ENCODE measurements at places on chromosomes 7 and 10. TPM values are rescaled to one million over a fixed set of nuclear protein-coding genes. Genes with fewer than 3 reads are reported as not detected.
A peak's percentile ranks its signal among the peaks of the same experiment; 100 is the strongest.

Gene TMEM229A
- total RNA-seq = not detected

Gene HTR7
- total RNA-seq = 0.20 TPM

Gene SKIDA1
- 2.0 TPM for total RNA-seq

Gene NANOS1
- total RNA-seq = 4.8 TPM

Gene WIPF3
- 4.2 TPM for total RNA-seq

Gene STEAP4
- 45.2 TPM for total RNA-seq

Gene ATOH7
- not detected for total RNA-seq

Gene PHKG1
- 0.39 TPM for total RNA-seq

Gene TMEM178B
- 0.63 TPM for total RNA-seq

Gene GGCT
- 29.3 TPM for total RNA-seq

DNA sequence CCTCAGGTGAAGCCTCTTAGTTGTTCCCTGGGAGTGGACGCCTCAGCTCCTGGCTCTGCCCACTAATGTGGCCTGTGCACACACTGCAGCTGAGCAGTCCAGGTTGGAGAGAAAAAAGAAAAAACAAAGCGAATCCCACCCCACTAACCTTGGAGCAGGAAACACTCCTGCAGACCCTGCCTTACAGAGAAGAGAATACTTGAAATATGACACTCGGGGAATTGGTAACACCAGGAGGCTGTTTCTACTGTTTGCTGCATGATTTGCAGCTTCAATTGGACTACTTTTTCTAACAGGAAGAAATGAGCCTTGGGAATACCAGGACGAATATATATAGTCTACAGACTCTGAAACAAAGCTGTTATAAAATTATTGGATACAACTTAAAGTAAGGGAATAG lies 22.2 kb downstream of the CDHR3 start:
- no peak overlapping the region for H3K27ac ChIP-seq
- DNase-seq = no peak
- H3K27me3 ChIP-seq = no peaks in the 10 kb centered on the region
- H3K4me1 ChIP-seq = no peaks in the 10 kb centered on the region
- H3K4me3 ChIP-seq = no peak overlapping the region
- H3K36me3 ChIP-seq = no peaks in the 10 kb centered on the region

GRCh38 chr7:77393261-77393660 lies 22.9 kb downstream of the GSAP start:
- H3K4me3 ChIP-seq = no peak overlapping the region
- no peaks in the 10 kb centered on the region for H3K27me3 ChIP-seq
- DNase-seq = no peak
- H3K36me3 ChIP-seq = no peaks in the 10 kb centered on the region
- no peaks in the 10 kb centered on the region for H3K4me1 ChIP-seq

GRCh38 chr10:120431251-120431651 lies 25.8 kb upstream of the PLPP4 start:
- H3K4me1 ChIP-seq = no peaks in the 10 kb centered on the region
- H3K27ac ChIP-seq = no peak overlapping the region
- H3K36me3 ChIP-seq = no peaks in the 10 kb centered on the region
- H3K27me3 ChIP-seq = no peaks in the 10 kb centered on the region

DNA sequence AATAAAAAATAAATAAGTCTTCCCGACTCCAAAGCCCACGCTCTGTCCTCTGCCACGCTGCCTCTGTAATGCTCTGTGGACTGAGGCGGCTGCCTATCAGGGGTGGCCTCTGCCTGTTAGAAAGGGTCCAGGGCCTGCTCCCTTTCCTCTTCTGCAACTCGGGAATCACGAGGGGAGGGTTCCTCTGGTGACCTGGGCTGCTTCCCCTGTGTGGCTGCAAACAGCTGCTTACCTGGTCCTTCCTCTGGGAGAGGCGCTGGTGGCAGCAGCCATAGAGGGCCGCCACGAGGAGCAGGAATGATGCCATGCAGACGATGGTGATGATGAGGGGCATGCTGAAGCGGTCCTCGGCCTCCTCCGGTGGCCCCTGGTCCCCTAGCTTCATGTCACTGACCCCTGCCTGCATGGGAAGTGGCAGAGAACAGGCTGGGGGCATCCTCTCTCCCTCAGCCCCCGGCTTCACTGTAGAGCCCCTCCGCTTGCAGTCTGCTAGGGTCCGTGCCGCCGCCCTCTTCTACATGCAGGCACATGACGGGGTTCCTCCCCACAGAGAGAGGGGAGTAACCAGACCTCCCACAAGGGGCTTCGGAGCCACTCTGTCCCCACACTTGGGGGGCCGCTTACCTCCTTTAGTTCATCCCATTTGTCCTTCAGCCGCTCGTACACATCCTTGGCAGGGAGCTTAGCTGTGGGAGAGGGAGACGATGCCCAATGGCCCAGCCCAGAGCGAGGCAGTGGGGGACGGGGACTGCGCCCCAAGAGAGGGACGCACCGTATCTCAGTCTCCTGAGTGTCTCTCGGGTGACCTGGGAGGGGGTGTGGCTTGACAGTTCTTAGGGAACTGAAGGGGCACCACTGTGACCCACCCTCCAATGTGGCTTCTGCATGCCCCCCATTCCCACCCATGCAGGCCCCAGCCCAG lies 50.5 kb downstream of the PODXL start:
- DNase-seq = no peak
- no peak overlapping the region for H3K27ac ChIP-seq
- H3K27me3 ChIP-seq = no peaks in the 10 kb centered on the region
- peaks cover 17% of the 10 kb centered on the region for H3K36me3 ChIP-seq
- no peak overlapping the region for H3K4me3 ChIP-seq
- peaks cover 21% of the 10 kb centered on the region for H3K4me1 ChIP-seq

- H3K27me3 ChIP-seq = no peaks in the 10 kb centered on the region
- no peaks in the 10 kb centered on the region for H3K36me3 ChIP-seq
- no peak overlapping the region for H3K4me3 ChIP-seq
- H3K27ac ChIP-seq = no peak overlapping the region
- no peak for DNase-seq
- peaks cover 18% of the 10 kb centered on the region for H3K4me1 ChIP-seq
Measured at GRCh38 chr10:132580143-132580542, 42.6 kb downstream of the INPP5A start.

- H3K27me3 ChIP-seq = no peaks in the 10 kb centered on the region
- H3K27ac ChIP-seq = no peak overlapping the region
- no peaks in the 10 kb centered on the region for H3K4me1 ChIP-seq
- no peaks in the 10 kb centered on the region for H3K36me3 ChIP-seq
- no peak for DNase-seq
Measured at GRCh38 chr7:45219801-45220435, 62.3 kb downstream of the RAMP3 start.

DNA sequence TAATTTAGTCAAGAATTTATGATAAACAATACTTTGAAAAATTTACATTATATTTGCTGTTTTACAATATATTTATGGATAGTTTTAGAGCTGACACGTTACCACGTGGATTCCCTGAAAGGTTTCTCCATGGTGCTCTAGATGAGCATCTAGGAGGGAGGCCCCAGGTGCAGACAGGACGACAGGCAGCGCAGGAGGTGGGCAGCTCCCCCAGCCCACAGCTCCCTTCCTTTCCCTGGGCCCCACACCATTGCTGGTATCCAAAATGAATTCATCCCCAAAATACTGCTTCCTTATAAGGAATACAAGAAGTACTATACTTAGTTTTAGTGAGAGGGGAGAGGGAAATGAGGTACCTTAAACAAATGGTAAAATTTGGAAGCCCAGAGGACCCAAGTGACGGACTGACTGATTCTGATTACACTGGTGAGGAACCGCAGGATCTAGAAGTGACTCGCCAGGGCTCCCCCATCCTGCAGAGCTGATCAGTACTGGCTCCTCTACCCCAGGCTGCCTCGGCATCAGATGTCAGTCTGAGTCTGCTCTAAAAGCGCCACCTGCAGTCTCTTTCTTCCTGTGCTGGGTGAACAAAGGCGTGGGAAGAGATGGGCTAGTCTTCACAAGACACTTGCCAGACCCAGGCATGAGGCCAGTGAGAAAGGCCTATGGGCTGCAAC lies 89.2 kb downstream of the DLG5 start:
- no peaks in the 10 kb centered on the region for H3K27me3 ChIP-seq
- no peak overlapping the region for H3K4me3 ChIP-seq
- H3K4me1 ChIP-seq = peaks cover 13% of the 10 kb centered on the region
- no peak overlapping the region for H3K27ac ChIP-seq
- H3K36me3 ChIP-seq = peaks cover 12% of the 10 kb centered on the region

GRCh38 chr7:82263920-82264782 lies 179.4 kb downstream of the CACNA2D1 start:
- DNase-seq = no peak
- H3K27me3 ChIP-seq = no peaks in the 10 kb centered on the region
- no peaks in the 10 kb centered on the region for H3K36me3 ChIP-seq
- H3K4me1 ChIP-seq = no peaks in the 10 kb centered on the region

DNA sequence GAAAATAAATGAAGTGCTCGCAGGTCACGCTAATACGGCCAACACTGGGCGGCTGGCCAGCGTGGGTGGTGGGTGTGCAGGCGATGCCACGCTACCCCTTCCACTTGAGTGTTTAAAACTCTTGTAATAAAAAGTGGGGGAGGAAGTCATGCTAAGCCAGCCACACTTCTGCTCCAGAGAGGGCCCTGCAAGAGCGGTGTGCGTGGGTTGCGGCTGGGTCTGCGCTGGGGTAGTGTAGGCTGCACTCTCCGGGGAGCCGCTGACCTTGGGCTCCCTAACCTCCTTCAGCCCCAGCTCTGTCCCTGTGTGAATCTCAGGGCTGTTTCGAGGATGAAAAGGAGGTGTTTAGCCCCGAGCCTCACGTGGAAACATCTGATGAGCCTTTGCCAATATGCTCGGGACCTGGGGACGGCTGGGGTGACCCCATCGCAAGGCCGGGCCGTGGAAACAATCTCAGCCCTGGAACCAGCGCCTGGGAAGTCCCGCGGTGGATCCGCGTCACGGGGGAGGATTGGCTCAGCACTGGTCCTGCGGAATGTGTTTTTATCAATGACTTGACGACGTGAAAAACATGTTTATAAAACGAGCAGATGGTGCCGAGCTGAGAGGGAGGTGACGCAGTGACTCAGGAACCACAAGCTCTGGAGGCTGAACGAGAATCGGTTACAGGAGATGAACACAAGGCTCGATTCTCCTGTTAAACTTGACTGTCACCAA lies 278.5 kb downstream of the DNAJB6 start:
- H3K27ac ChIP-seq = no peak overlapping the region
- no peaks in the 10 kb centered on the region for H3K36me3 ChIP-seq
- no peak overlapping the region for H3K4me3 ChIP-seq
- peak; percentile 9 for DNase-seq

DNA sequence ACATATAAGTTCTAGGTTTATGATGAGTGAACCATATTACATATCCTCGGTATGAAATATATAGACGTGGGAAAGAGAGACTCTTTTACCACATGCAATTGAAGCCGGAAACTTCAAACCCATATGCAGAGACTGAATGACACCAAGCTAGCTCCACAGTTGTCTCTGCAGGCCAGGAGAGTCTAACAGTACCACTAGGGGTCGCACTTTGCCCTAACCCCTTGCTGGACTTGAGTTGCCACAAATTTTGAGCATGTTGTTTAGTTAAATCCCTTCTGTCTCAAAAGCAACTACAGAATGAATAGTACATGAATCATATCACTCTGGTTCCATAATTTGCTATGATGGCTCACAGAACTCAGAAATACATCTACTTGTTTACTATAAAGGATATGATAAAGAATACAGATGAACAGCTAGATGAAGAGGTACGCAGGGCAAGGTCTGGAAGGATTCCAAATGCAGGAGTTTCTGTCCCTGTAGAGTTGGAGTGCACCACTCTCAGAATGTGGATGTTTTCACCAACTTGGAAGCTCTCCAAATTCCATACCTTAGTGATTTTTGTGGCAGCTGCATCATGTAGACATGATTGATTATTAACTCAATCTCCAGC lies 112.4 kb upstream of the YAE1 start:
- no peak overlapping the region for H3K4me3 ChIP-seq
- no peaks in the 10 kb centered on the region for H3K36me3 ChIP-seq
- DNase-seq = peak; percentile 16
- H3K27me3 ChIP-seq = no peaks in the 10 kb centered on the region
- H3K4me1 ChIP-seq = no peaks in the 10 kb centered on the region
- H3K27ac ChIP-seq = no peak overlapping the region

DNA sequence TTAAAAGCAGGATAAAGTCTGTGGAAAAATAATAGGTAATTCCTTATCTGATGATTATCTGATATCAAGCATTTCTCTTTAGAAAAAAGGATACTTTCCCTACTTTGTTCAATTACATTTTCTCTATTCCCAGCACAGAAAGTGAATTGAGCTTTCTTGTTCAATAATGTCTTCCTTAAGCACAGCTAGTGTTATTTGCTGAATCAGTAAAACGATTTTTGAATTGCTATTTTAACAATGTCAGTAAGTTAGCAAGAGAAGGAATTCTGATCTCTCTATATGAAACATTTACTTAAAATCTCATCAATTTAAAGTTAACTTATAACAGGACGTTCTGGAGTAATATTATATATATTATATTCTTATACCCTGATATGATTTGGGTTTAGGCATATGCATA lies 337.2 kb upstream of the ANKRD30A start:
- H3K36me3 ChIP-seq = no peaks in the 10 kb centered on the region
- H3K4me3 ChIP-seq = no peak overlapping the region
- no peak for DNase-seq
- no peaks in the 10 kb centered on the region for H3K4me1 ChIP-seq
- no peak overlapping the region for H3K27ac ChIP-seq

- no peak for DNase-seq
- peaks cover 10% of the 10 kb centered on the region for H3K4me1 ChIP-seq
- H3K27ac ChIP-seq = no peak overlapping the region
- no peaks in the 10 kb centered on the region for H3K36me3 ChIP-seq
Measured at GRCh38 chr10:94358480-94358879, 4.3 kb downstream of the NOC3L start.

DNA sequence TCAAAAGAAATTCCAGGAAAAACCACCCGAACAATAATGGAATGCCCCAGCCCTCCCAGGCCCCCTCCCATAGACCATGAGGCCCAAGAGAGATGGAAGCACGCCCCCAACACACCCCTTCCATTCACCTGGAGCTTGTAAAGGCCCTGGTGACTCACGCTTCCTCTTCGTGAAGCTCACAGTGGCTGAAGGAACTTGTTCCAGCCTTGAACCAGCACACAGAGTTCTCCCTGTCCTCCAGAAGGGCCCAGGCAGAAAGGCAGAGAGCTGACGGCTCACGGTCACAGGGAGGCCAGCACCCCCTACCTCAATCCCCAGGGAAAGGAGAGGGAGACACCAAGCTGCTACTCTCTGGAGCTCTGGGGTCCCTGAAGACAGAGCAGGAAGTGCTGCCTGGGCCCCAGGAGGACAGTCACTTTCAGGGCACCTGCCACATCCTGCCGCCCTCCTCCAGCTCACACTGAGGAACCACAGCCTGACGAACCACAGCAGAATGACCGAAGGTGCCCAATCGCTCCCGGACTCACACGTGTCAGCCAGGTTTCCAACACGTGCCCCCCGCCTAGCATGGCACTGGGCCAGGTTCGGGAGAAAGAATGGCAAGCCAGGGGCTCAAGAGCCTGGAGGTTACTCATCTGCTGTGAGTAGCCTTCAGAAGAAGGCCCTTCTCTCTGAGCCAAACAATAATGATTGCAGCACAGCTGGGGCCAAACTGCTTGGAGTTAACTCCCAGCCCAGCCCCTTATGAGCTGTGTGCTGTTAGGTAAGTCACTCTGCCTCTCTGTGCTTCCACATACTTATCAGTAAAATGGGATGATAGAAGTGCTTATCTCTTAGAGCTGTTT lies 52.8 kb downstream of the DLG5 start:
- no peaks in the 10 kb centered on the region for H3K36me3 ChIP-seq
- H3K4me1 ChIP-seq = no peaks in the 10 kb centered on the region
- H3K27ac ChIP-seq = peak overlapping the region; percentile 56
- DNase-seq = no peak
- no peaks in the 10 kb centered on the region for H3K27me3 ChIP-seq

- no peak overlapping the region for H3K27ac ChIP-seq
- H3K36me3 ChIP-seq = no peaks in the 10 kb centered on the region
- DNase-seq = no peak
- H3K4me3 ChIP-seq = no peak overlapping the region
- no peaks in the 10 kb centered on the region for H3K4me1 ChIP-seq
Measured at GRCh38 chr10:106217627-106218026, 946.9 kb downstream of the SORCS1 start.
